ENCODE measurements at places on chromosomes 5 and 9.

- no peak for DNase-seq
Measured at GRCh38 chr9:4211032-4211725, 88.7 kb downstream of the GLIS3 start.

- DNase-seq, result no peak
Measured at GRCh38 chr5:141135030-141135717, at the start of gene PCDHB5. Gene PCDHB5 (plus strand): TSS chr5:141135206. CDS start chr5:141135435, 229 bp downstream.

- no peak for DNase-seq
Measured at GRCh38 chr5:26761045-26761444, 277.3 kb downstream of the CDH9 start.

- no peak for DNase-seq
Measured at GRCh38 chr9:126915281-126915816, 767 bp downstream of the RALGPS1 start.

GRCh38 chr5:12910641-12911040 is 1006.4 kb upstream of the CTNND2 start:
- no peak for DNase-seq

GRCh38 chr5:167871091-167871490 is 420.4 kb upstream of the WWC1 start:
- DNase-seq, result no peak

- no peak for DNase-seq
Measured at GRCh38 chr5:8396756-8397155, 527.8 kb downstream of the MTRR start.

- DNase-seq, result no peak
Measured at GRCh38 chr5:62077823-62078550, 228.0 kb upstream of the KIF2A start.

DNA sequence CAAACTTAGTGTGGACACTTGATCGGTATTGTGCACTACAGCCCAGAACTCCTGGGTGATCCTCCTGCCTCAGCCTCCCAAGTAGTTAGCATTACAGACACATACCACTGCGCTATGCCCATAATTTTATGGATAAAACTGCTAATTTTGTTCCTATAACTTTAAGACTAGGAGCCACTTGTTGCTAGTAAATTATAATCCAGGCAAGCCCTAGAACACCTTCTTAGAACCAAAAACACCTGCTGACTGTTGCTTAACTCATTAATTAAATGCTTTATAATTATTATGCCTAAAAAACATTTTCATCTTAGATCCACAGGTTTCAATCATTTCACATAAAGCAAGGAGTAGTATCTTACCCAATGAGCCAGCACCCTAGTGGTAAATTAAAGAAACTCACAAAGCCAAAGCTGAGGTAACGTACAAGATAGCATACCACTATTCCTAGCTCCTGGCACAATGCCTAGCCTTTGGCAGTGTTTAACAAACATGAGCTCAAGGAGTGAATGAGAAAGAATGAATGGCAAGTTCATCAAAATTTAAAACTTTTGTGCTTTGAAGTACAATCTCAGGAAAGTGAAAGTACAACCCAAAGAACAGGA is 5.4 kb downstream of the MRPS27 start:
- DNase-seq, result no peak

DNA sequence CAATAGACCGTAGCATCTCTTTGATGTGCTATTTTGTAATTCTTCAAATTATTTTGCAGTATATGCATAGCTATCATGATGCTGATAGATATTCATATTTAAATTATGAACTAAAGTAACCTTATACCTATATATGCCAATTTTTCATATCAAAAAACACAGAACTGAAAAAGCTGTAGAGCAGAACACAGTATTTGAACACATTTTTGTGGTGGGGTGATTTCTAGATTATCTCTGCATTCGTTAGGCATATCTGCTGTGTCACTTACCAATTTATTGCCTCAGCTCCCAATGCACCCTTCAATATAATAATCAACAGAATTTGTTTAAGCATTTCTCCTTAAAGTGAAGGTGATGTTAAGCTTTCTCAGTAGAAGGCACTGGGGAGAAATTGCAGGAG is 998.2 kb downstream of the PTPRD start:
- no peak for DNase-seq

- DNase-seq, result no peak
Measured at GRCh38 chr5:126464016-126464415, 40.8 kb downstream of the GRAMD2B start.

DNA sequence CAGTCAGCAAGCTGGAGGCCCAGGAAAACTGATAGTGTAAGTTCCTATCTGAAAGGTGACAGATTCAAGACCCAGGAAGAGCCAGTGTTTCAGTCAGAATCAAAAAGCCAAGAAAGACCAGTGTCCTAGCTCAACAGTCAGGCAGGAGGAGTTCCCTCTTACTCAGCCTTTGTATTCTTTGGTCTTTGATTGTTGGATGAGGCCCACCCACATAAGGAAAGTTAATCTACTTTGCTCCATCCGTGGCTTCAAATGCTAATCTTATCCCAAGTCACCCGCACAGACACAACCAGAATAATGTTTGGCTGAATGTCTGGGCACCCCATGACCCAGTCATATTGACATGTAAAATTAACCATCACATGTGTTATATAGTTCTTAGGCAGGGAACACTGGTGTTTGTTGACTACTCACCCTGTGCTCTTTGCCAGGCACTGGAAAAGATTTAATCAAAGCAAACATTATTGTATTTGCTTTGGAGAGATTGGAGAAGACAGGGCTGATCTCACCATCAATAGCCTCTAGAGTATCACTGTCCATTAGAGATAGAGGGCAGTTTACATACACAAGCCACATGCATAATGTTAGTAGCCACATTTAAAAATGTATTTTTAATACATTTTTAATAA is 96.3 kb upstream of the KCNN2 start:
- no peak for DNase-seq

- DNase-seq, result peak; percentile 78
Measured at GRCh38 chr5:171445644-171446516, 26.4 kb downstream of the FGF18 start.

DNA sequence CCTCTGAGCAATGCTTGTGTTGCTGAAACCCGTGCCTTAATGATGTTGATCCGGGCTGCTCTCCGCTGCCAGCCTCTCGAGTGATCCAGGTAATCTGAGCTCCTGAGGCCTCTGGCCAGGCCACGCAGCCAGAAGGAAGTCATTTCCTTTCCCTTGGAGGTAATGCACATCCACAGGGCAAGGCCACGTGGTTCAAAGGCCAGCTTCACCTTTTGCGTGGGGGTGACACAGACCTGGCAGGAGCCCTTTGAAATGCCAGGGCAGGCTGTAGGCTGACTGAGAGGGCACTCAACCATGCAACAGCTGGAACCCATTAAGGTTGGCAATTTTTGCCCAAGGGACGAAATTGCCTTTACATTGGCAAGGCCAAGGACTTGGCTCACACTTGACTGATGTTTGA is 80.4 kb downstream of the LIX1 start:
- DNase-seq, result no peak

GRCh38 chr5:54725391-54726280 is 208.1 kb downstream of the SNX18 start:
- no peak for DNase-seq

- no peak for DNase-seq
Measured at GRCh38 chr9:16248822-16249221, 621.6 kb downstream of the BNC2 start.

GRCh38 chr9:78664370-78664769 is 367.4 kb downstream of the PSAT1 start:
- no peak for DNase-seq

DNA sequence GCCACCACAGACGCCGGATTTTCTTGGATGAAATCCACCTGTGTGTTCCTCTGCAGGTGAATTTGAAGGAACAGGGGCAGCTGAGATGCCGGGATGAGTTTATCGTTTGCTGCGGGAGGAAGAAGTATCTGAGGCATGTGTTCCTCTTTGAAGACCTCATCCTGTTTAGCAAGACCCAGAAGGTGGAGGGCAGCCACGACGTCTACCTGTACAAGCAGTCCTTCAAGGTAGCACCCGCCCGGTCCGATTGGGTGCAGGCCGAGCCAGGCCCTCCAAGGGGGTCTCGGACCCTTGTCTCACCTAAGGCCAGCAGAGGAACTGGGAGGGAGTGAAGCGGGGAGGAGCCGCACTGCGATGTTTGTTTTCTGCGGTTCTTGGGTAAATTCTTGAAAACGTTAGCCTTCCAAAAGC is 18.4 kb upstream of the LRRC14B start:
- DNase-seq, result peak; percentile 25

DNA sequence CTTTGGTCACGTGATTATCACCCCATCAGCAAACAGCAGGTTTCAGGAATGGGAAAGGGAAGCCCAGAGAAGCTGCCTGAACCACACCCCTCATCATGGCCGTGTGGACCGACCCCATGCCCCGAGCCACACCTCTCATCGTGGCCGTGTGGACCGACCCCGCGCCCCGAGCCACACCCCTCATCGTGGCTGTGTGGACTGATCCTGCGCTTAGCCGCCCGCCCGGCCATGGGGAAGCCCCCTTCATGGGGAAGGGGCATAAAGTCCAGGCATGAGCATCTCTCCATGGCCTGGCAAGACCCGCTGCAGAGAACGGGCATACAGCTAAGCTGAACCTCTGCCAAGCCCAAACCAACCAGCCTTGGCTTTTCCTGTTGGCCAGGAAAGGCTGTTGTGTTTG is 6.4 kb downstream of the SNAPC4 start:
- DNase-seq, result no peak

- no peak for DNase-seq
Measured at GRCh38 chr9:18071651-18072060, 402.3 kb upstream of the ADAMTSL1 start.

GRCh38 chr9:1979741-1980367 is 35.3 kb upstream of the SMARCA2 start:
- peak; percentile 61 for DNase-seq

- no peak for DNase-seq
Measured at GRCh38 chr5:89282554-89283510, 399.8 kb upstream of the MEF2C start.

GRCh38 chr5:132263548-132264261 is 6.2 kb downstream of the PDLIM4 start:
- peak; percentile 34 for DNase-seq

- DNase-seq, result no peak
Measured at GRCh38 chr9:91217388-91217787, 144.3 kb downstream of the AUH start.

DNA sequence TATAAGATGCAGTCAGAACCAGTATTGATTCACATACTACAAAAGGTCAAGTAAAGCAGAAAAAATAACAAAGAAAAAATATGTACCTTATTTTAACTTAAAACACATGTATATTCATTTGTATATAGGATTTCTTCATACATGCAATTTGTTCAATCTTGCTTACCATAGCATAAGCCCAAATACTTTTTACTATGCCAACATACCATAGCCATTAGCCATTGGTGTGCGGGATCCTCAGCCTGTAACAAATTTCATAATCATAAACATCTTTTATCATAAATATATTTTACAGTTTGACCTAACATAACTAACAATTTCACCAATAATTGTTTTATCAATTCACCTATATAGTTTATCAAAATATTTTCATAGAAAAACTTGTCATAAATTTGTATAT is 51.1 kb downstream of the MPDZ start:
- no peak for DNase-seq

- DNase-seq, result no peak
Measured at GRCh38 chr9:91555132-91555531, 131.5 kb upstream of the NFIL3 start.

DNA sequence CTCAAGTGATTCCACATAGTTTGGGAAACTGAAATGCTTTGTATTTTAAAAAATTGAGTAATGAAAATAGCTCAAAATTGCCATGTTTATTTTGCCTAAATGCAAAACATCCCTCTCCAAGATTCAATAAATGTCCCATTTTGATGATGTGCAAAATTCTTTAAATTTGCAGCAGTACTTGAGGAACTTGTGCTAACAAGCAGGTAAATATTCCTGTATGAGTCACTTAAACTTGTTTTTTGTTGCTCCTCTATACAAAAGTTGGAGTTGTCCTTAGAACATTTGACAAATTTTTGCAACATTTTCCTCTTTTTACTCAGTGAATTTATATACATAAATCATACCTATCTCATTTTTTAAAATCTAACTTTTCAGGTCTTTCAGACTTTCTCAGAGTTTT is 280.2 kb downstream of the CDH12 start:
- no peak for DNase-seq

DNA sequence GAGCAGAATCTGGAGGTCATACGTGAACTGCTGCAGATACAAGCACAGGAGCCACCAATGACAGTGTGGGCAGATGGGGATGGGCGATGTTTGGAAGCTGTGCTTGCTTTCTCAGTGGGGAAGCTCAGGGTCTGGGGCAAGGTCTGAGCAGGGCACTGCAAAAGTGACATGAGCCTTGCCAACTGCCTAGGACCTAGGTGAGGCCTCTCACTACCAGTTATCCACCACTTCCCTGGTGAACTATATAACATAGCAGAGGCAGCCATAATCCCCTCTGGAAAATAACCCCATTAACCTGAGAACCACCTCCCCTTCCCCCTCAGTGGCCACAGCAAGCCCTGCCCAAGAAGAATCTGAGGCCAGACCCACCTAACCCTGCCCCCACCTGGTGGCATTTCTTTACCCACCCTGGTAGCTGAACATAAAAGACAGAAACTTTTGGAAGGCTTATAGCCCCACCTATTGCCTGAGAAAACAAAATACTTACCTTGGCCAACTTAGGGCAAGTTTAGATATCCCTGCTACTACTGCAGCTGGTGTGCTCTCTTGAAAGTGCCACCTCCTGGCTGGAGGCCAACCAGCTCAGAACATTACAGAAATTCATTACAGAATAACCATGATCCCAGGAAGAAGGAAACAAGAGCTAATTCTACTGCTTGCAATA is 18.8 kb upstream of the SPEF2 start:
- no peak for DNase-seq

GRCh38 chr5:163770625-163771024 is 265.2 kb downstream of the MAT2B start:
- no peak for DNase-seq

DNA sequence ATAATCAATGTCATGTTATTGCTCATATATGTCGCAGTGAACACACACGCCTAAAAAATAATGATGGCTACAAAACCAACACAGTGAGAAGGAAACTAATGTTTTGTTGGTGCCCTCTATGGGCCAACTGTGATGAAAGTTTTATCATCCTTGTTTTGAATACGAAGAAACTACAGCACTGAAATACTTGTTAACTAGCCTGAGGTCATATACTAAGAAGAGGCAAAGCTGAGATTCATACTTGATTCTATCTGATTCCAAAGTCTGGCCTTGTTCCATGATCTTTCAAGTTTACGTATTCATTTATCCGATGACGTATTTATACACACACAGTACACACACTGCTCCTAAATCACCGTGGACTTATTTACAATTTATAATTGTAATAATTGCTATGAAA is 16.1 kb upstream of the DRD1 start:
- no peak for DNase-seq

DNA sequence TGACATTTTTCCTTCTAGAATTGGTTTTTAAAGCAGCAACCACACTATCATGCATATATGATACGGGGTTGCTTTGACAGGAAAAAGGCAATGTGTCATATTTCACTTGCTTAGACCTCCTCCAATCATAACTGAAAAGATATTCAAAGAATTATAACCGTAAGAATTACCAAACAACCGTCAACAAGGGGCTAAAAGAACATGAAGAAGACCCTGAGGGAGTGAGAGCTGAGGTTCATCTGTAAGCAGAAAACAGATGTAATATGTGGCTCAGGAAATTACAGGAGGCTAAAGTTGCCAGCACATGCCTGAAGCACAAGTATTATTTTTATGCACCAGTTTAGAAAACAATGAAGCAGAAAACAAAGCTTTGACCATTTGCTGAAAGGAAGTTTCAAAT is 78.9 kb downstream of the APBA1 start:
- DNase-seq, result no peak
